ENCODE measurements at places on chromosomes 3 and 15. TPM values are rescaled to one million over a fixed set of nuclear protein-coding genes. Genes with fewer than 3 reads are reported as not detected.

Gene PTX3
- 1.2 TPM for total RNA-seq

Gene PRTG
- total RNA-seq = 0.99 TPM

Gene ZNF197
- total RNA-seq = 13.2 TPM

Gene TERC
- total RNA-seq = 136 TPM

Gene MASP1
- total RNA-seq = 0.14 TPM

Gene NDUFB5
- total RNA-seq = 117 TPM

Gene KY
- 1.0 TPM for total RNA-seq

GRCh38 chr15:27705056-27705455 lies 394.1 kb downstream of the OCA2 start:
- no peak for DNase-seq
- H3K27ac ChIP-seq = no peak overlapping the region
- no peak overlapping the region for H3K4me3 ChIP-seq
- no peaks in the 10 kb centered on the region for H3K36me3 ChIP-seq

DNA sequence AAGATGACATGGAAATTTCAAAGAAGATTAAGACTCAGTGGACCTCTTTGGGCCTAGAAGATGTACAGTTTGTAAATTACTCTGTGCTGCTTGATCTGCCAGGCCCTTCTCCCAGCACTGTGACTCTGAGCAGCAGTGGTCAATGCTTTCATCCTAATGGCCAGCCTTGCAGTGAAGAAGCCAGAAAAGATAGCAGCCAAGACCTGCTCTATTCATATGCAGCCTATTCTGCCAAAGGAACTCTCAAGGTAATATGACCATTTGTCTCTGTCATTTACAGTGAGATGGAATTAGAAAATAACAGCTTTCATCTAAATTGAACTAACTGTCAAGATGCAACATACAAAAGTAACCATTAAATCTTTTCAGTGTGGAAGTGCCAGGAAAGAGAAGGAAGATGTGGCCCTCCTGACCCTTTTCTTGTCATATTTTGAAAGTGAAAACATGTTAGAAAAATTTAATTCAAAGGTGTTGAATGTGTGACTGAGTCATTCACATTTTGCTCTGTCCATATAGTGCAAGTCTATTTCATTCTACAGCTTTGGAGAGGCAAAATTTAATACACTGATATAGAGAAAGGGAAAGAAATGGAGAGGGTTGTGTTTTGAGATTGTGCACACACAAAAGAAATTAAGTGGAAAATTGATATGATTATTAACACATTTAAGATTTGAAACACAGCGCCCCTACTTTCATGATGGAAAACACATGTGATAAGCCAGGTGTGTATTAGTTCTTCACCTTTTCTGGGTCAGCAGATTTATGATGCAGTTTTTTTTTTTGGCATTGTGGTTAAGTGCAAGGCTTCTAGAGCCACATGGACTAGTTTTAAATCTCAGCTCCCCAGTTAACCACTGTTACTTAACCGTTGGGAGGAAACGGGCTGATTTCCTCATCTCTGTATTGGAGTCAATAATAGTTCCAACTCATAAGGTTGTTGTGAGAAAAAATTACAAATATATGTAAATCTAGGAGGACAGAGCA lies 375.1 kb downstream of the NAALADL2 start:
- no peaks in the 10 kb centered on the region for H3K4me1 ChIP-seq
- no peaks in the 10 kb centered on the region for H3K27me3 ChIP-seq
- H3K4me3 ChIP-seq = no peak overlapping the region
- no peaks in the 10 kb centered on the region for H3K36me3 ChIP-seq
- H3K27ac ChIP-seq = no peak overlapping the region

GRCh38 chr15:81612631-81613030 lies 238.6 kb upstream of the TMC3 start:
- no peaks in the 10 kb centered on the region for H3K27me3 ChIP-seq
- DNase-seq = no peak
- no peaks in the 10 kb centered on the region for H3K4me1 ChIP-seq
- H3K4me3 ChIP-seq = no peak overlapping the region
- H3K27ac ChIP-seq = no peak overlapping the region
- H3K36me3 ChIP-seq = no peaks in the 10 kb centered on the region

DNA sequence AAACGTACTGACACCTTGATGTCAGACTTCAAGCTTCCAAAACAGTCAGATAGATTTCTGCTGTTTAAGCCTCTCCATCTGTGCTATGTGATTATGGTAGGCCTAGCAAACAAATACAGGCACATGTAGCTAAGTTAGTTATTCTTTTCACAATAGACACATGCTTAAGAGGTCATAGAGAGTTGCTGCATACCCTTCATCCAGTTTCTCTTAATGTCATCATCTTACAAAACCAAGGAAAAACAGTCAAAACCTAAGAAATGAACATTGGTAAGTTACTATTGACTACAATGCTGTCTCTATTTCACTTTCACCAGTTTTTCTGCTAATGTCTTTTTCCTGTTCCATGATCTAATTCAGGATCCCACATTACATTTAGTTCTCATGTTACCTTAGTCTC lies 946.8 kb downstream of the TUSC7 start:
- H3K4me1 ChIP-seq = no peaks in the 10 kb centered on the region
- H3K36me3 ChIP-seq = no peaks in the 10 kb centered on the region

DNA sequence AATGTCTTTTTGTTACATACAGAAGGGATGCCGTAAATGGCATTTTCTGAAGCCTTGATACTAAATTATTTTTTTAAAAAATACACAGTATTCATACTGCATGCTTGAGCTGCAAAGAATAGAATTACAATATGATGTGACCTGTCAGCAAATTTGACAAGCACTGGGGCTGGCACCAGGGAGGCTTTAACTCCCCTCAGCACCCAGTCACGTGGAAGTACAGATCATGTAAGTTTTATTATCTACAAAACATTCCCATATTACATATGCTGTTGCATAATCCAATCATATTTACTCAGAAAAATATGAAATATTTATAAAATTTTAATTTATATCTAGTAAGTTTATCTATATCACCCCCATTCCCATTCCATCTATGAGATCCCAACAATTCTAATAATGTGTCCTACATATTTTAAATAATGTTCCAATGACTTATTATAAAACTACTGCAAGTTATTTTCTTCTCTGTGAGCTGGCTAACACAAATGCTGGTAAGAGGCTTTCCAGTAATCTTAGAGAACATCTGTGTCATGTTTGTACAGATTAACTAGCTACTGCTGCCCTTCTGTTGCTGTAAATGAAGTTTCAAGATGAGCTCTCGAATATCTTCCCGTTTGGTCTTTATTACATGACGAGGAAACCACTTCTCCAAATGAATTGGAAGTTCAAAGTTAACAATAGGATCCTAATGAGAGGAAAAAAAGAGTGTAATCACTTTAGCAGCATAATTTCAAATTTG lies 5.2 kb upstream of the IMPG2 start:
- no peaks in the 10 kb centered on the region for H3K27me3 ChIP-seq
- H3K36me3 ChIP-seq = peaks cover 3% of the 10 kb centered on the region
- no peak for DNase-seq
- H3K27ac ChIP-seq = no peak overlapping the region

- H3K4me3 ChIP-seq = no peak overlapping the region
- no peaks in the 10 kb centered on the region for H3K4me1 ChIP-seq
- no peaks in the 10 kb centered on the region for H3K27me3 ChIP-seq
- DNase-seq = no peak
These were observed 260.5 kb upstream of the LYSMD4 start for GRCh38 chr15:99993681-99994131.

DNA sequence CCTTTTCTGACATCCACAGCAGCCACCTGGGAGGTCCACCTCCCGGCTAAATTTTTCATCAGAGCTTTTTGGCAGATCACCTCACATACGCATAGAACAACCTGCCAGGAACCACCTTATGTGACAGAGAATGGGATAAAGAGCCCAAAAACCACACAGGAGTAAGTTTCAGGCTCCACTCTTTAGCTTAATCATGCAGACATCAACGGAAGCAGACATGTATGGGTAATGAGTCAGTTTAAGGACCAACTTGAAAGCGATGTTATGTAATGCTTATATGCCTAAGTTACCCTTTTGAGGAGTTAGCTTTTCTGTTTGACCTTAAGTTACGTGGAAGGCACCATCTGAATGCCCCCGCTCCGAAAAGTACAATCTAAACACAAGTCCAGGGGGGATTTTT lies 183.3 kb upstream of the BHLHE40 start:
- no peaks in the 10 kb centered on the region for H3K4me1 ChIP-seq
- H3K36me3 ChIP-seq = peaks cover 45% of the 10 kb centered on the region
- no peak overlapping the region for H3K27ac ChIP-seq
- DNase-seq = no peak

DNA sequence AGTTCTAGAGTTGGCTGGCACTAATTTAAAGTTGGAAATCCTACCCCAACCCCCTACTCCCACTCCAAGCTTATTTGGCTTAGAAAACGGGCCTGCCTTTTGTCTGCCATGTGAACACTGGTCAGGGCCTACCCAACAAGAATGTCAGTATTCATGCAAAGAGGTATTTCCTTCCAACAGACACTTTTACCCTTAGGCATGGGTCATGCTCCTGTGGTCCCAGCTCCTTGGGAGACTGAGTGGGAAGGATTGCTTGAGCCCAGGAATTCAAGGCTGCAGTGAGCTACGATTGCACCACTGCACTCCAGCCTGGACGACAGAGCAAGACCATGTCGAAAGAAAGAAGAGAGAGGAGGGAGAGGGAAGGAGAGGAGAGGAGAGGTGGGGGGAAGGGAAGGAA lies 137.5 kb upstream of the LRTM1 start:
- H3K4me1 ChIP-seq = no peaks in the 10 kb centered on the region
- no peak overlapping the region for H3K4me3 ChIP-seq
- DNase-seq = no peak
- no peak overlapping the region for H3K27ac ChIP-seq
- no peaks in the 10 kb centered on the region for H3K36me3 ChIP-seq

- H3K4me3 ChIP-seq = no peak overlapping the region
- no peaks in the 10 kb centered on the region for H3K36me3 ChIP-seq
- H3K27me3 ChIP-seq = no peaks in the 10 kb centered on the region
- no peaks in the 10 kb centered on the region for H3K4me1 ChIP-seq
- H3K27ac ChIP-seq = no peak overlapping the region
- DNase-seq = no peak
These were observed 287.0 kb downstream of the SI start for GRCh38 chr3:164791263-164791662.

DNA sequence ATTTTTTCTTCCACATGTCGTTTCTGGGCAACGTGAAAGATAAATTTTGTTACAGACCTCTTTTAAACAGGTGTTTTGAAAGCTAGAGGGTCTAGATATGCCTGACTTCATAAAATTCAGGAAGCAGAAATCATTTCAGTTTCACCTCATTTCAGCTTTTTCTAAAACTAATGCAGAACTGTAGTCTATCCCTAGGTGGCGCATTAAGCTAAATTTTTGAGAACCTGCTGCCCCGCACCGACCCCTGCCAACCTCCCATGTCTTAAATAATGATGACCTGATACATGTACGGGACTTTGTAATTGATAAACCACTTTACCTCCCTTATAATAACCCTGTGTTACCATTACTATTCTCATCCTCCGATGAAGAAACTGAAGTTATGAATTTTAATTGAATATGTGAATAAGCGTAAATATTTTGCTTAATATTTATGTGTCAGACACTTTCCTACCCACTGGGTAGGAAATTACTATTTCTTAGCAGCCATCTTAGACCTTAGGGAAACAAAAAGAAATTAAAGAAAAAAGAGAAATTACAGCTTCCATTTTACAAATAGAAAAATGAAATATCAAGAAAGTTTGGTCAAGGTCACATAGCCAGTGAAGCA lies 78.7 kb upstream of the GCNT3 start:
- H3K27ac ChIP-seq = no peak overlapping the region
- H3K27me3 ChIP-seq = no peaks in the 10 kb centered on the region
- no peaks in the 10 kb centered on the region for H3K36me3 ChIP-seq

GRCh38 chr3:157844800-157845565 lies 261.2 kb downstream of the SHOX2 start:
- H3K4me3 ChIP-seq = no peak overlapping the region
- no peak for DNase-seq
- no peaks in the 10 kb centered on the region for H3K4me1 ChIP-seq

DNA sequence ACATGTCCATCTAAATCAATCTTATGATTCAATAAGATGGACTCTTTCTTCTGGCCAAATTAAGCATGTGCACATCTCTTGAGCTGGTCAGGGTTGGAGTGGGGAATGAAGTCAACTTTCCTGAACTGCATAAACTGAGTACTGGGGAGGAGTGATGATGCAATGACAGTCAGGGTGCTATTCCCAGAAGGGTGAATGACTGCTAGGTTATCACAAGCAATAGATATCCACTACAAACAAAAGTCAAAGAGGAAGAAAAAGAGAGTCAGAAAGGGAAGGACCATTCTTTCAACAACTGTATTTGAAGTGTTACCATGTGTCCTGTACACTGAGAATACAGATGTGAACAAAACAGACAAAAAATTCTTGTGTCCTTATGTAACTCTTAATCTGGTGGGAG lies 70.0 kb downstream of the ALCAM start:
- no peak overlapping the region for H3K27ac ChIP-seq
- no peak overlapping the region for H3K4me3 ChIP-seq
- H3K27me3 ChIP-seq = no peaks in the 10 kb centered on the region
- H3K36me3 ChIP-seq = no peaks in the 10 kb centered on the region
- H3K4me1 ChIP-seq = no peaks in the 10 kb centered on the region

- no peak overlapping the region for H3K4me3 ChIP-seq
- DNase-seq = no peak
- no peaks in the 10 kb centered on the region for H3K36me3 ChIP-seq
- peaks cover 2% of the 10 kb centered on the region for H3K27me3 ChIP-seq
- H3K4me1 ChIP-seq = no peaks in the 10 kb centered on the region
These were observed 18.1 kb downstream of the ALS2CL start for GRCh38 chr3:46675426-46675825.

GRCh38 chr3:188776447-188776846 lies 395.3 kb upstream of the TPRG1 start:
- H3K36me3 ChIP-seq = no peaks in the 10 kb centered on the region
- H3K27ac ChIP-seq = no peak overlapping the region

- H3K4me1 ChIP-seq = no peaks in the 10 kb centered on the region
- H3K36me3 ChIP-seq = no peaks in the 10 kb centered on the region
- no peak overlapping the region for H3K27ac ChIP-seq
- DNase-seq = no peak
- no peak overlapping the region for H3K4me3 ChIP-seq
These were observed 476.8 kb downstream of the C3orf38 start for GRCh38 chr3:88626456-88627120.

- H3K4me3 ChIP-seq = no peak overlapping the region
- DNase-seq = no peak
- H3K27me3 ChIP-seq = no peaks in the 10 kb centered on the region
- H3K27ac ChIP-seq = no peak overlapping the region
These were observed 121.2 kb upstream of the NAALADL2 start for GRCh38 chr3:174737966-174738365.

- H3K36me3 ChIP-seq = no peaks in the 10 kb centered on the region
- H3K4me1 ChIP-seq = peaks cover 12% of the 10 kb centered on the region
- no peaks in the 10 kb centered on the region for H3K27me3 ChIP-seq
- peak overlapping the region; percentile 87 for H3K4me3 ChIP-seq
- H3K27ac ChIP-seq = peak overlapping the region; percentile 96
- no peak for DNase-seq
These were observed 319 bp downstream of the LNP1 start for GRCh38 chr3:100401674-100402041.

GRCh38 chr3:34683851-34684250 lies 885.4 kb downstream of the PDCD6IP start:
- no peaks in the 10 kb centered on the region for H3K4me1 ChIP-seq
- peak; percentile 57 for DNase-seq
- H3K36me3 ChIP-seq = no peaks in the 10 kb centered on the region
- no peak overlapping the region for H3K4me3 ChIP-seq
- no peaks in the 10 kb centered on the region for H3K27me3 ChIP-seq

GRCh38 chr15:81296673-81297072 lies 27.3 kb downstream of the STARD5 start:
- H3K36me3 ChIP-seq = peaks cover 25% of the 10 kb centered on the region
- H3K27ac ChIP-seq = peak overlapping the region; percentile 100
- peaks cover 53% of the 10 kb centered on the region for H3K4me1 ChIP-seq
- peak; percentile 90 for DNase-seq
